ENCODE measurements at places on chromosomes 6 and 20. TPM values are rescaled to one million over a fixed set of nuclear protein-coding genes. Genes with fewer than 3 reads are reported as not detected.
A peak's percentile ranks its signal among the peaks of the same experiment; 100 is the strongest.

- no peak for DNase-seq
These were observed 98.8 kb downstream of the LAMA2 start for GRCh38 chr6:128981716-128982115.

- DNase-seq = no peak
These were observed 134.6 kb downstream of the SOBP start for GRCh38 chr6:107624541-107624940.

GRCh38 chr6:105900125-105900937, 185.8 kb upstream of the PRDM1 start:
- DNase-seq = peak; percentile 18

DNA sequence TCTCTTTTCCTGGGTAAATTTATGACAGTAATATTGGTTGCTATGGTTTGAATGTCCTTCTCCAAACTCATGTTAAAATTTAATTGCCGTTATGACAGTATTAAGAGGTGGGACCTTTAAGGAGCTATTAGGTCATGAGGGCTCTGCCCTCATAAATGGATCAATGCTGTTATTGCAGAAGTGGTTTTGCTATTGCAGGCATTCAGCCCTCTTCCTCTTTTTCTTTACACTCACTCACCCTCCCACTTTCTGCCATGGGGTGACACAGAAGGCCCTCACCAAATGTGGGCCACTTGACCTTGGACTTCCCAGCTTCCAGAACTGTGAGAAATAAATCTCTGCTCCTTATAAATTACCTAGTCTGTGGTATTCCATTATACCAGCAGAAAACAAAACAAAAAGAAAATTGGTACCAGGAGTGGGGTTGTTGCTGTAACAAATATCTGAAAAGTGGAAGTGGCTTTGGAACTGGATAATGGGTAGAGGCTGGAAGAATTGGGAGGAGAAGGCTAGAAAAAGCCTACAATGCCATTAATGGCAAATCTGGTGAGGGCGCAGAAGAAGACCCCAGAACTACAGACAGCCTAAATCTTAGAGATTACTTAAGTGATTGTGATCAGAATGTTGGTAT, 24.8 kb upstream of the IGF2R start:
- DNase-seq = no peak

GRCh38 chr6:148620579-148621298, 126.1 kb upstream of the UST start:
- DNase-seq = no peak

DNA sequence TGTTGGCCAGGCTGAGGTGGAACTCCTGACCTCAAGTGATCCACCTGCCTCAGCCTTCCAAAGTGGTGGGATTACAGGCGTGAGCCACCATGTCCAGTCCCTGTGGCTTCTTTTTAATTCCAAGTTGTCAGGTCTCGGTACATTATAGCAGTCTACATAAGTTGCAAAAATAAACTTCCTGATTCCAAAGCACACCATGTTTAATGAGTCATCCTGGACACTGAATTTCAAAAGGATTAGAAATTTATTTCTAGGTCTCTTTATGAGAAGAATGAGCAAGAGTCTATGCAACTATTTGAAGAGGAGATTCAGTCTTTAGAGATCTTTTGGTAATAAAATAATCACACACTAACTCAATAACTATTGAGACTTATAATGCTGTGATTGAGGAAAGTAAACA, 63.9 kb upstream of the MCHR2 start:
- DNase-seq = no peak

DNA sequence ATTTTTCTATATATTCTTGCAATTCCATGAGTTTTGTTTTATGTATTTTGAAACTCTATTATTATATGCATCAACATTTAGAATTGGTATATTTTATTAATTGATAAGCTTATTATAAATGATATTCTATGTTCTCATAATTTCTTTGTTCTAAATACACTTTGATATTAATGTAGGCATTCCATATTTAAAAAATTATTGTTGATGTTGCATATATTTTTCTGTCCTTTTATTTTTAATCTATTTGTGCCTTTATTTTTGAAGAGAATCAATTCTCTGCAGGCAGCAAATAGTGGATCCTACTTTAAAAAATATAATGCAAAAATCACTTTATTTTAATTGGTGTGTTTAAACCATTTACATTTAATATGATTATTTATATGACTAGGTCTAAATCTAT, 29.6 kb downstream of the SIRPD start:
- DNase-seq = no peak

- no peak for DNase-seq
These were observed 40.9 kb downstream of the PHACTR3 start for GRCh38 chr20:59645271-59645670.

- no peak for DNase-seq
These were observed 104.9 kb downstream of the ASXL1 start for GRCh38 chr20:32462900-32463641.

- no peak for DNase-seq
These were observed 92.9 kb downstream of the FYN start for GRCh38 chr6:111780393-111780792.

DNA sequence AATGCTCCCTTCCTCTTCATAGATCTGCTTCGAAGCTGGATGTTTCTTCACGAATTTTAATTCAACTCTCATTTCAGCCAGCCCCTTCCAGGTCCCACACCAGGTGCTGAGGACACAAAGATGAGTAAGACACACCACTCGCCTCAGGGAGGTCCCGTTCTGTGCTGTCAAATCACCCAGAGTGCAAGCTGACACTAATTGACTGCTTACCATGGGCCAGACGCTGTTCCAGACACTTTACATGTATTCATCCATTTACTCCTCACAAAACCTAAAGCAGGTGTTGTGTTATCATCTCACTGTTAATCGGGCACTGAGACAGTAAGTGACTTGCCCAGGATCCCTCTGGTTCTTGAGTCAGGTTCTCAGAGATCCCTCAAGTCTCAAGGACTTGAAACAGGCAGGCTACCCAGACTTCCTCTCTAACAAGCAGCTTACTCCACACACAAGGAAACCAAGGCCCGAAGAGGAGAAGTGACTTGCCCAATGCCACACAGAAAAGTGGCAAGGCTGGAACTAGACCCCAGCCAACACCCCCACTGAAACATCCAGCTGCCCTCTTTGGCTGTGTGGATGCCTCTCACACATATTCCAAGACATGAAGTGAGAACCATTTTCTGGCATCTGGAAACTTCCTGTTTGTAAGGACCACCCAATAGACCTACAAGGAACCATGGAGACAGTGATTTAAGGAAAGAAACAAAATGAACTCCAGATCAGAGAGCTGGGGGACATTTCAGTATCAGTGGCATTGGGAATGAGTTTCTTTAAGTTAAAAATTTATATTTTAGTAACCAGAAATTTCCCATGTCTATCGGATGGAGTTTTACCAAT, 174.5 kb downstream of the CDC5L start:
- DNase-seq = no peak

DNA sequence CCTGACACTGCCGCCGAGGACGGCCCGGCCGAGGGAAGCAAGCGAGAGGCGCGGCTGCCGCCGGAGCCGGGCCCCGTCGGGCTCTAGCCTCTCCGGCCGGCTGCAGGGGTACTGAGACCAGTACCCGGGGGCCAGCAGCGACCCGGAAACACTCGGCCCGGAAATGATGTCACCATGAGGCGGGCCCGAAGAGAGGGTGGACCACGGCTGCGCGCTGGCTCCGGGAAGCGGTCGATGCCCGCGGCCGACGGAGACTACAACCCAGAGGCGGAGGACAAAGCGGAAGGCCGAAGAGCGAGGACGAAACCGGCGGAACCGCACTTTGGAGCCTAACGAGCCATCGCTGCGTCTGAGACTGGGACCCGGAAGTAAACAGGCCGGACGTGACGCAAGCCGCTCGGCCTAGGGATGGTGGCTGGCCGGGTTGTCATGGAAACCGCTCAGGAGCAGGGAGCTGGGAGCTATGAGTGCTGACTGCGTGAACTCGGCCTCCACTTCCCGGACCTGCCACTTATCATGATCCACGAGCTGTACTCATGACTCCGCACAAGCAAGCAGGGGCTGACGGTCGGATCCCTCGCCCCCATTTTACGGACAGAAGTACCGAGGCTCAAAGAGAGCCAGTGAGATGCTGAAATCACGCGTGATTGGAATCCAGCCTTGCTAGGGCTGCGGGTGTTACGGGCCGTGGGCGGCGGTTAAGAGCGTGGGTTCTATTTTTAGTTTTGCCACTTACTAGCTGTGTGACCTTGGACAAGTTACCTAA, at the start of gene SPATA2:
Gene SPATA2 (minus strand): TSS at position 150 of the 766 bp plus-strand sequence. CDS start 7,039 bp downstream, outside the sequence.
- no peak for DNase-seq

DNA sequence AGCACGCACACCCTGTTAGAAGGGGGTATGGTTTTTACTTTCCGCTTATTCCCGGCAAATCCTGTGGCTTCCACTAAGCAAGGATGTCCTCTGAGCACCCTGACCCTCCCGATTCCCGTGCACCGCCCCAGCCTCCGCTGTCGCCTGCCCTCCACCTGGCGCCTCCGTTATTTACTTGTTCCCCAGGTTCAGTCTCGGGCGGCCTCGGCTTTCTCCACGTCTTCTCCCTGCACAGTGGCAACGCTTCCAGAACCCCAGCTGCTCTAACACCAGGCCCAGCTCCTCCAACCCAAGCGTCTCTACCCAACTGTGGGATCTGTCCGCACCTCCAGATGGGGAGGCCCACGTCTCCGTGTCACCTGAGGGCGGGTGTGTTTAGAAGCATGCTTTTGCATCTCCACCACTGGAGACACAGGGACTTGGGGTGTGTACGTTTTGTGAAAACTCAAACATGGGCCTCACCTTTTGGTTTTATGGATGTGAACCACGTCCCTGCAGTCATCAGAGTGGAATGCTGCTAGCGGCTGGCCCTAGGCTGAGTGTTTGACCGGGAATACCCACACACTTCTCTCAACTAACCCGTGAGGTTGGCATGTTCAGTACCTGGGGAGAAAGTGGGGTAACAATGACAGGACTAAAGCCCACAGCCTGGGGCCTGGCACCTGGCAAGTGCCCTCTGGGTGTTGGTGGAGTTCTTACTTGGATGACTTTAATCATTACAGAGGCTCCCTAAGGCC, 79.9 kb downstream of the THBS2 start:
- no peak for DNase-seq

DNA sequence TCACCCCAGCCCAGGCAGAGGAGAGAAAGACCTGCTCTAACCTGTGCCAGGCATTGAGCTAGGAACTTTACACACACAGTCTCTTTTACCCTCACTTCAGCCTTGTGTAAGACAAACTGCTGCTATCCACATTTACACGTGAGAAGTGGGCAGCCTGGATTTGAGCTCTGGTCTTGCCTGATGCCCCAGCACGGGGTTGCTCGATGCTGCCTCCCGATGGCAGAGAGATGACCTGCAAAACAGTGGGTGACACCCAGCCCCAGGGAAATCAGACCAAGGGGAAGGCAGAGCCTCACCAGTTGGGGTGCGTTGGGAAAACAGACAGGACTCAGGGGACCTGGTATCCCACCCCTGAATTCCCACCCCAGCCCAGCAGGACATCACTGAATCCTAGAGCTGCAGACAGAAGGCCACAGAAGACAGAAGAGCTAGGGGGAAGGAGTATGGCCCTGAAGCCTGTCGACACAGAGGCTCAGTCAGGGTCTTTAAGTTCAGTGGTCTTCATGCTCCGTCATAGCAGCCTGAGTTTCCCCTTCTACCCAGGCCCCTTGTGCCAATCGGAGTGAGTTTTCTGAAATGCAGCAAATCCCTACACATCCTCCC, 990 bp downstream of the BPI start:
- DNase-seq = no peak

- no peak for DNase-seq
These were observed 3.3 kb downstream of the ADGRB3 start for GRCh38 chr6:68638230-68638900.

- no peak for DNase-seq
These were observed 4.0 kb upstream of the BPI start for GRCh38 chr20:38299963-38300362.

GRCh38 chr6:71028236-71028876, 71.5 kb upstream of the B3GAT2 start:
- peak; percentile 12 for DNase-seq

- DNase-seq = no peak
These were observed 137.3 kb downstream of the TMEM200A start for GRCh38 chr6:130503146-130503545.

GRCh38 chr6:133890711-133891148, 1.8 kb downstream of the TCF21 start:
- DNase-seq = no peak

DNA sequence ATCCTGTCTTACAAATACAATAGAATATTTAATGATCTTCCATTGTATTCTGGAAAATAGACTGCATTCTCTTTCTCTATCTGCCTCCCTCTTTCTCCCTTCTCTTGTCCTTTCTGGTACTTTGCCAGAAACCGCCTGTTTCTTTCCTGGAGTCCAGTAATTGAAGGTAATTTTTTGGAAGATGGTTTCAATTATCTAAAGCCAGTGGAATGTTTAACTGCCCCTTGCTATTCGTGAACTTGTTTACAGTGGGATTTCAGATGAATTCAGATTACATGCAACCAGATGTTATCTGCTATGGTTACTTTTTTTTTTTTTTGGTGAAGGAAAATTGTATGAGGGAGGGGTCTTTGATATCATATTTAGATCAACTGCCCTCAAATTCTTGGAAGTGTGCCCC, 655.5 kb upstream of the FLRT3 start:
- no peak for DNase-seq

DNA sequence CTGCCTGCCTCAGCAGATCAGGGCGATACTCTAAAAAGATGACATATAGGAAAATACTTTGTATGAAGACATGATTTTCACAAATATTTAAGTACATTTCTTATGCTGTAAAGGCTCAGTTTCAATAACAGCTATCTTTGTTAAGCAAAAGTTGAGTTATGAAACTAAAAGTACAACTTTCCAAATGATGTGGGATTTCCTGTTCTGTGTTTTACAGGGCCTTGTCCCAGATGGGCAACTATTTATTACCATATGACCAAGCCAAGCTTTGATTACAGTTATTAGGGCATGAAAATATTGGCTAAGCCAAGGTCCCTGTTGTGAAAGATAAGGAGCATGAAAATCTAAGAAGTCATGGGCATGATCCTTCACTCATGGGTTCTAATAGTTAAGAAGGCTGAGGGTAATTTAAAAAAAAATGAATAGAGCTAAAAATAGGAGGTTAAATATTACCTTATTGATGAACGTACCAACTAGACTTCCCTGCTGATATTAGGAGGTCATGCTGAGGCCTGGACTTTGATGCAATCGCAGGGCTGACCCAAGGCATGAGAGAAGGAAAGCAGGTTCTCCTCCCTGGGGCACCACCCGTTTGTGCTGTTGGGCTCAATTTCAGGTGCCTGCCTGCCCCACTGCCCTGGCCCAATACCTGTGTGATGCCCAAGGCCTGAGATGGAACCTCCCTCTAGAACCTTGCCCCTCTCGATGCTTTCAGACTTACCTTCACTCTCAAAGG, 294.4 kb upstream of the PRDM1 start:
- DNase-seq = no peak

Gene HBS1L
- total RNA-seq = 91.7 TPM

Gene PHACTR1
- 0.98 TPM for total RNA-seq

Gene MUC22
- total RNA-seq = 0.06 TPM

Gene ENPP5
- total RNA-seq = 1.5 TPM

Gene BFSP1
- total RNA-seq = 4.4 TPM

Gene IL17F
- total RNA-seq = not detected

Gene ZNF337
- total RNA-seq = 8.0 TPM

Gene GSTA3
- not detected for total RNA-seq

Gene LY86
- total RNA-seq = not detected

Gene BPIFA1
- not detected for total RNA-seq

Gene THBS2
- total RNA-seq = 2.5 TPM

Gene RNF182
- 19.1 TPM for total RNA-seq

Gene HDGFL1
- total RNA-seq = not detected

Gene CCM2L
- total RNA-seq = not detected

Gene GRM1
- 0.51 TPM for total RNA-seq

Gene CABLES2
- total RNA-seq = 5.8 TPM

Gene TUBB1
- not detected for total RNA-seq

All from epithelial cell of proximal tubule (primary cell).